ENCODE measurements at places on chromosomes 11 and 22. TPM values are rescaled to one million over a fixed set of nuclear protein-coding genes. Genes with fewer than 3 reads are reported as not detected.

DNA sequence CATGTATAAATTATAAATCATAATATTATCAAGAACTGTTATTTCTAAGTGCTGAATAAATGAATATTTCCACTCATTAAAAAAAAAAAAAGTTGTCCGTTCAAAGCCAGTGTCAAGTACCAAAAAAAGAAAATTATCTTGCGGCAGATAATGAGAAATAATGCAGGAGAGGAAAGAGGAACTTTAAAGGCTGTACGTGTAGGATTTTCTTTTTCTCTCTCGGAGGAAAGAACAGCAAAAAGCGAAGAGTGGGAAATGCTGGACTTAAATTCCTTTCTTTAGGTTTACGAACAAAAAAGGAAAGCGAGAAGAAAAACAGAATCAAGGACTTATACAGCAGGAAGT, 999 bp upstream of the CCDC83 start:
- no peak for DNase-seq

- no peak for DNase-seq
Observed at GRCh38 chr22:49906071-49906798, 12.0 kb downstream of the ALG12 start.

DNA sequence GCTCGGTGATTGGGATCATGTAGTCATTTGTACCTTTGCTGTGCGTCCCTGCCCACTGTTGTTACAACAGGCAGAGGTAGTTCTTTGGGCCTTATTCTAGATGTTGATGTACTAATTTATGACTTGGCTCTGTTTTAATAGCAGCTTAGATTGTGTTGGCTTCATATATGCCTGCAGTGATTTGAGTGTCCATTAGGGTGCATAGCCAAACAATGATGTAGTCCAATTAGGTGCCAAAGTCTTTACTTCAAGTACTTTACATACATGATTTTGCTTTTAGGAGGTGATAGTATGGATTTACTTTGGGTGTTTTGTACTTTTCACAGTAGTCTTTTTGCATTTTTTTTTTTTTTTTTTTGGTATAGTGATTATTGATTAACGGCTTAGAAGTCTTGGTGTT, 46.4 kb downstream of the PPP6R3 start:
- DNase-seq: no peak

- DNase-seq: no peak
Observed at GRCh38 chr11:94117871-94118270, 10.8 kb upstream of the PANX1 start.

DNA sequence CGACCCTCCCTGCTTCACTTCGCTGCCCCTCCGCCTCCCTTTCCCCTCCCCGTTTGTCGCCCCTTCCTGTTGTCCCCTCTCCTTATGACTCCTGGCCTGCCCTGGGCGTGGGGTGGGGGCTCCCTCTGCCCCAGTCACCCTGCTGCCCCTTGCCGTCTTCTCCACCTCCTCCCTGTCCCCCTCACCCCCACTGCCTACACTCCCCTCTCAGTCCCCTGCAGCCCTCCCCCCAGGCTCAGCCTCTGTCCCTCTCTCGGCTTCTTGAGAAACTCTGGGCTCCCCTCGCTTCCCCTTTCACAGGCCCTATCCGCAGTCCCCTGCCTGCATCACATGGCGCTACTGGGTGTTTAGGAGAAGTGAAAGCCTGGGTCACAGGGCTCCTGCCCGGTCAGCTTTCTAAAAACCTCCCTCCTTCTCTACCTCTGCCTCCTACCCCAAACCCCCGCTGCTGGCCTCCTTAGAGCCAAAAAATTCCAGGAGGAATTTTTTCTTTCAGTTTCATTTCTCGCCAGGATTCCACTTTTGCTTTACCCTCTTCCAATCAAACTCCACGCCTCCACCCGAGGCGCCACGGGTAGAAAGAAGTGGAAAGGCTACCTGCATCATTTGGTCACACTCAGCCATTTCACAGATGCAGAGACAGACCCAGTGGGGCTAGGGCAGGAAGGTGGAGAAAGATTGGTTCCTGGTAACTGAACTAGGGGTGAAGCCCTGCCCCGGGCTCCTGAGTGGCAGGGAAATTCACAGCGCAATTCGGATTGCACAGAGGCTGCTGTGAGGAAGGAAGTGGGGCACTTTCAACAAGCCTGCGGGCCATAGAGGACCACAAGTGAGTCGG, at the start of gene SLC15A3:
Gene SLC15A3 (minus strand): TSS at position 273 of the 838 bp plus-strand sequence. CDS start 625 bp downstream, outside the sequence.
- no peak for DNase-seq

MRPL48 gene
- 29.2 TPM for polyA plus RNA-seq

DNA sequence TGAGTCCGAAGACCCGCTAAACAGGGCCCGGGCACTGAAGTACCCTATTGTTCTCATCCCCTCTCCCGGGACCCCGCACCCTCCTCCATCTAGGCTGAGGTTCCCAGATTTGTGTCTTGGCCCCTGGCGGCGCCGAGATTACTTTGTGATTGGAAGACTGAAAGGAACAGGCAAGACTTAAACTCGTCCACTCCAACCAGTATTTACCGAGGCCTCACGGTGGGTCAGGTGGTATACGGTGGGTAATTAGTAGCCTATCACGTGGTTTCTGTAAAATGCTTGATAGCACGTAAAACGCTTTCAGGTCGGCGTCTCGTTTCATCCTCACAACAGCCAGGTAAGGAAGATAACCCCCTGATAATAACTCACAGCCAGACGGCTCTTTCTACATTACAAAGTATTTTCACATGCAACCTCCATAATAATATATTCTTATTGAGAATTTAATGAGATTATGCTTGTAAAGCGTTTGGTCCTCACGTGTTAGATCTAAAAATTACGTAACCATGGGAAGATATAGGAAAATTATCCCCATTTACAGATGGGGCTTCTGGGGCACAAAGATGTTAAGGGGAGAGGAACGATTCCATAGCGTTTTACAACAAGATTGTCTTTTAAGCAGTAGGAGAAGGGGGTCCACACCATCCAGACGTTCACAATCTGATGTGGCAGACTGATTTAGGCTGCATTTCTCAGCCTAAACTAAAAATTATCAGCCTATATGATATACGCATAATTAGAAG, 642 bp upstream of the PIK3C2A start:
- DNase-seq: peak; percentile 73

GRCh38 chr11:12377824-12378593, 638 bp downstream of the PARVA start:
- DNase-seq: peak; percentile 93

DNA sequence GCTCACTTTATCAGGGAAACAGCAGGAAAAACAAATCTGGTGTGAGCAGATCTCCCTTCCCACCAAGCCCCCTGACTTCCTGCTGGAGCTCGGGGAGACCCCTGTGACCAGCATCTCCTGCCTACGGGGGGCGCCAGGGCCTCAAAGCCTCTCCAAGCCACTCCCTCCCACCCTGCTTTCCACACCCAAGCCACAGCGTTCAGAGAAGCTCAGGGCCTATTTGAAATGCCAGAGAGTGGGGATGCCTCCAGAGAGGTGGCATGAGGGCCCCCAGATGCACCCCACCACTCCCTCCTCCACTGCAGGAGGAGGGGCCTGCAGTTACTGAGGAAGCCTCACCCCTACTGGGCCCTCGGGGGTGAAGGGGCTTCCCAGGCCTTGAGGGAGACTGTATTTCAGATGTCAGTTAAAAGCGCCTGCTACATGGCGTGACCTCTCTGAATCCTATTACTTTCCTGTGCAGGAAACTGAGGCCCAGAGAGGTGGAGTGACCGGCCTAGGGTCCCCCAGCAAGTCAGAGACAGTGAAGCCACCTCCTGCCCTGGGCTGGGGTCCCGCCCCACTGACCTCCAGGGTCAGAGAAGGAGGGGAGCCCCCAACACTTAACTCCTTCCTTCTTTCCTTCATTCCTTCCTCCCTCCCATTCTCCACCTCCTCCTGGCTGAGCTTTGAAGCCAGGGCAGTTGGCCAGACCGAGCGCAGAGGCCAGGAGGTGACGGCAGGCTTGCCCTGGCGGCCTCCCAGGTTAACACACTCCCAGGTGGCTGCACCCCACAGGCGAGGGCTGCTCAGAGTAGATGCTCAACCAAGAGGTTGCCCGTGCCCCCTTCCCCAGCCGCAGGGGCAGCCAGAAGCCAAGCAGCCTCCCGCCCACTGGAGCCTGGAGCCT, 6.0 kb upstream of the CDKN1C start:
- peak; percentile 67 for DNase-seq

DNA sequence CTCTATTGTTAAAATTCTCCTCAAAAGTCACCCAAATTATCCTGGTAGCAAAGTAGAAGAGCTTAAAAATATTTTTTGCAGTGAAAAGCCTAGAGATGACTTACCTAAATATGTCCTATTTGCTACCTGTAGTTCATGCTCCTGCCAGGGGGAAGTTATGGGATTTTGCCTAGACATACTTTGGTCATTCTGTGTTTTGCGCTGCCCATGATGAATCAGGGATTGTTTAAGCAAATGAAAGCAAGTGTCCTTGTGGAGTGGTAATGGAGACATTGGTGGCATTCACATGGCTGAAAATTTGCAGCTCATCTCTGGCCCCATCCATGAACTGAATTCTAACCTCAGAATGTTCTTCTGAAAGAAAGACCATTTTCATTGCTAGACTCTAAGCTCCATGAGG, 14.6 kb upstream of the SESN3 start:
- DNase-seq: no peak

DNA sequence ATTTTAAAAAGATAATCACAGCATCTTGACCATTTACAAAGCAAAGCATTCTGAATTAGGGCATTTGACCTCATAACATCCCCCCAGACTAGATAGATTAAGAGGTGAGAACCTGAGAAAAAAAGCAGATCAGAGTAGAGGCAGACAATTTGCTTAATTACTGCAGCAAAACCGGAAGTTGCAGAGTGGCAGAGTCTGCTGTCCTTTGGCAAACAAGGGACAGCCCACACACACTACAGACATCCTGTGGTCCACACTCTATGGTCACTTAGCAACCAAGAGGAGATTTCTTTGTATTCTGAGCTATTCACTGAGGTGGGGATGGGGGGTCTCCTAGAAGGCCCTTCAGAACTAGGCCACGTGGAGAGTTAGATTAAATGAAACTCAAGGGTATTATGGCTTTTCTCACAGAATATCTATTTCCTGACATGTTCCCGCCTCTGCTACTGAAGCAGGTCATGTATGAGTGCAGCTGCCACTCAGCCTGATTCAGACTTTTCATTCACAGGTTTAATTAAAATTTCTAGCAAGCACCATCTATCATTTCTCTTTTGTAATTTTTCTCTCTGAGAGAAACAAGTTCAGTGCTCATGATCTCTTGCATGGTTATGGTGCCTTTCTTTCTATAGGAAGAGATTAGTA, 48.5 kb downstream of the SVIP start:
- peak; percentile 20 for DNase-seq

PLA2G3 gene
- not detected for polyA plus RNA-seq

DNA sequence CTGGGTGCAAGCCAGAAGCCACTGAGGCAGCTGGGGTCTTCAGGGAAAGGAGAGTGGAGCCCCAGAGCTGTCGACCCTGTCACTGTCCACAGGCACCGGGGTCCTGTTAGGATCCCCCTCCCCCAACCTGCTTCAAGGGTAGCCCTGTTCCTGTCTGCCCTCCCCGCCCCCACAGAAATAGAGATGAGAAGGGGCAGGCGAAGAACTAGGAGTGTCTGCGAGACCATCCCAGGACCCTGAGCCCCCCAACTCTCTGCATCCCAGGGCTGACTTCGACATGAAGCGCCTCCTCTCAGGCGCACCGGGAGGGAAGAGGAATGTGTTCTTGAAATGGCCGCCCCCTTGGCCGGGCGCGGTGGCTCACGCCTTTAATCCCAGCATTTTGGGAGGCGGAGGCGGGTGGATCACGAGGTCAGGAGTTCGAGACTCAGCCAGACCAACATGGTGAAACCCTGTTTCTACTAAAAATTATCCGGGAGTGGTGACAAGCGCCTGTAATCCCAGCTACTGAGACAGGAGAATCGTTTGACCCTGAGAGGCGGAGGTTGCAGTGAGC, 607 bp upstream of the ZNF70 start:
- DNase-seq: no peak

HTR3B gene
- not detected for polyA plus RNA-seq

- DNase-seq: no peak
Observed at GRCh38 chr11:103993507-103993906, 42.9 kb upstream of the DDI1 start.

MPPED2 gene
- polyA plus RNA-seq: 0.05 TPM

DNA sequence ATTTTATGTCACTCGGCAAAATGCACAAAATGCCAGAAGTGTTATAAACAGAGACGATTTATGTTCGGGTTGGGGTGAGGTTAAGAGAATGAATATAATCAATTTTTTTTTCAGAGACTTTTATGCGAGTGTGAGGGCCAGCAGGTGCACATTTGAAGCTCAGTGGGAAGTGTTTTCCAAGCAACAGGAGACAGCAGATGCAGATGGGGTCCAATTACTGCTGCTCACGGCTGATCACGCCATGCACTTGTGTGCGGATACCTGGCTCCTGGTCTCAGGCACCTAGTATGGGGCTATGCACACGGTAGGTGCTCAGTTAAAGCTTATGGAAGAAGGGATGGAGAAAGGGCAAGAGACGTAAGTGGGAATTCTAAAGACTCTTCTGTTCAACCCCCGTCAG, 249.1 kb downstream of the MIAT start:
- DNase-seq: no peak

- DNase-seq: no peak
Observed at GRCh38 chr11:86606836-86607481, 65.5 kb downstream of the ME3 start.

GAS2L1 gene
- 16.8 TPM for polyA plus RNA-seq

OR5B17 gene
- not detected for polyA plus RNA-seq

Measured in SK-N-SH (cell line).